ENCODE measurements at places on chromosomes 7 and 10.

DNA sequence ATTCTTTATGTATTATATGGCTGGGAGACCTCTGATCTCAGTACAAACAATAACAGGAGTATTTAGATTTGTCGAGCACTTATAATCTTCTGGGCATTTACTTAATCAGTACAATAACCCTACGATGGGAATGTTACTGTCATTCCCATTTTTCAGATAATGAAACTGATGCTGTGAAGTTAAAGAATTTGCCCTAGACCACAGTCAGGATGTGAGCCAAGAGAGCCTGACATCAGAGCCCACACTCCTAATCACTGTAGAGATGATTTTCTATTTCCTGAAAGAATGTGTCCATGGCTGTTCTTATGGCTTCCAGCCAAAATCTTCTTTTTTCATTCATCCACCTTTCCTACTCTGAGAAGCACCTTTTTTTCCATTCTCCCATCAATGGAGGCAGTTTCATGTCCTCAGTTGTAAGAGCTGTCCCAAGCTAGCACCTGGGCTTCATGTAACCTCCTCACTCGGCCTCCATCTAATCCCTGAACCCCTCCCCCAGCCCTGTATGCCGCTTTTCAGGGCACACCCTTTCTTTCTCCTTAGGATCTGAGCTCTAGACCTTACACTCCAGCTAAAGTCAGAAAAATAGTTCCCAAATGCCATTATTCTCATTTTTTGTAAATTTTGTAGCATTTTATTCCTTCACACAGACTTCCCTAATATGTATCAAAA, 12.2 kb upstream of the CAV1 start:
- DNase-seq = no peak

- DNase-seq = no peak
Observed at GRCh38 chr10:60335708-60336107, 54.0 kb downstream of the ANK3 start.

GRCh38 chr10:804787-805619, 115.5 kb upstream of the DIP2C start:
- no peak for DNase-seq

DNA sequence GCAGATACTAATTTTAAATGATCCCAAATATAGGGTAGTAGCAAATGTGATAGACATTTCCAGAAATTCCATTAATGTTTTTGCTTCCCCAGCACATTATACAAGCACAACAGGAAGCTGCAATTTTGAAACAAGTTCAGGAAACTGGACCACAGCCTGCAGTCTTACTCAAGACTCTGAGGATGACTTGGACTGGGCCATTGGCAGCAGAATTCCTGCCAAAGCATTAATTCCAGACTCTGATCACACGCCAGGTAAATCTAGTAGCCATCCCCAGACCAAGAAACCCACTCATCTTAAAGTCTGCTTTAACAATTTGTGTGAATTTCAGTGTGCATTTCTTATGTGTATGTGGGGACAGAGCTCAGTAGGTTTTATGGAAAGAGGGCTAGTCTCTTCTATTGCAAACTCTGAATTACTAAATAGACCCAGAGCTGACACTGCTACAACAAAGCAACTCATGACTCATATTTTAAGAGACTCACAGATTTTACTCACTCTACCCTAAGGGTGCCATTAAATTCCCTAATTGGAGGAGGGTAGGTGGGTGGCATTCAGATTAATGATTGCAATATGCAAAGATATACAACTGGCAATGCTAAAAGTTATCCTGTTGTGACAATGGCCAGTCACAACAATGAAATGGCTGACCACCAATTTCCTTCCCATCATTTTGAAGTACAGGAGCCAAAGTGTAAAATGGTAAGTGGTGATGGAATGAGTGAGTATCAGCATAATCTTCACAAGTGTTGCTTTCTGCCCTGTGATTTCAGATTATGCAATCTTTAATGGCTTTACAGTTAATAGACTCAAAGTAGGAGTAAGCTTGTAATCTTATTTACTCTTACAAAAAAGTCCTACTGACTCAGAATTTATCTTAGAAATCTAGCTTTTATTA, 317.6 kb upstream of the PLXDC2 start:
- DNase-seq = no peak

- DNase-seq = no peak
Observed at GRCh38 chr10:22369434-22370072, 24.3 kb downstream of the SPAG6 start.

DNA sequence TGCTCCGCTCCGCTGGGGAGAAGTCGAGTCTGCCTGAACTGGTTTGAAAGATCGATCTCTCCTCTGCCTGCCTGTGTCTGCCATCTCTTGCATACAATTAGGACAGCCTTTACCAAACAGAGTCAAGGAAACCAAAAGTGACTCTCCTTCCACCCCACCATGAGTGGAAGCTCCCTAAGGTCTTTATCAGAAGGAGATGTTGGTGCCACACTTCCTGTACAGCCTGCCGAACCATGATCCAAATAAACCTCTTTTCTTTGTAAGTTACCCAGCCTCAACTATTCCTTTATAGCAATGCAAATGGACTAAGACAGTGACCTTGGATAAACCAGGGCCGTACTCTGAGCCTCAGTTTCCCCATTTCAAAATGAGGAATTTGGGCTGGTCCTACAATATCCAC, 106.3 kb upstream of the GDF10 start:
- no peak for DNase-seq

DNA sequence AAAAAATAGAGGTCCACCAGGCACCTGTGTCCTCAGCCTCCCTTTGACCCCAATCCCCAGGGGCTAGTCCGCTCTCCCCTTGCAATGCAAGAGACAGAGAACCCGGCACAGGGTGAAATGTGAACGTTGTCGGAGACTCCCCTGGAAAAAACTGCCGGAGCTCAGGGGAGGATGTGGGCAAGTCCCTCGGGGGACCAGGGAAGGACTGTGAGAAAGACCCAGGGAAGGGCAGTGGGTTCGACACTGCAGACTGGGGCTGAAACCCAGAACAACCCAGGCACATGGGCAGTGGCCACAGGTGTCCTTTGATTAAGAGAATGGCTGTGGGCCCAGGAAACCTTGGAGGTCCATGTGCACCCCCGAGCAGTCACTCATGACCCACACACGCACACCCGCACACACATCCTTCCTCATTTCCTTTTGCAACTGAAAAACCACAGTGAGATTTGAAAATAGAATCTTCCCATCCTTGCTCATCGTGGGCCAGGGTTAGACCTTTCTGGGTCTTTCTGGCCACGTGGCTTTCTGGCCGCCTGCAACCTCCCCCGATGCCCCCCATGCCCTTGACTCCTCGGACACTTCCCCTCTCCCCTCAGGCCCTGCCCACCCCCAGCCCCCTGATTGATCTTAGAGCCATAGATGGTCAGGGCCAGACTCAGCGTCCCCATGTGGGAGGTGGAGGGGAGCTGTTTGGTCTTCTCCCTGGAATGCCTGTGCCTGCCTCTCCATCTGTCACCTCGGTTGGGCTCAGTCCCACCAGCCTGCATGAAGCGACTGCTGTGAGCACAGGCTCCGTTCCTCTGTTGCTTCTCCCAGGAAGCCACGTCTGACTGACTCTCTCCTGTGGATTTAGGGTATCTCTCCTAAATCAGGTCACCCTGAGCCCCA, 7.9 kb downstream of the LAT2 start:
- no peak for DNase-seq

DNA sequence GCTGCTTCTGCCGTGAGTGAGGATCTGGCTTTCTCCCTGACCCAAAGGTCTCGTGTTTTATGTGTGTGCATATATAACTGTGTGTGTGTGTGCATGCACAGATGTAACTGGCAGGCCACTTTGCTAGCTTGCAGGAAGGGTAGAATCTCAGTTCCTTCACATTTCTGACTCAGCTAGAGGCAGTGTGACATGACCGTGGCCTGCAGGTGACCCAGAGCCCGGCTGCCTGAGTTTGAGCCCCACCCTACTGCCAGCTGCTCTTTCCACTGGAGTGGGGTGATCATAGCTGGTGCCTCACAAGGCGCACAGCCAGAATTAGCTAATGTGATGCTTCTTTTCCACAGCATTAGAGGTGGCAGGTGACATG, 9.3 kb upstream of the MYL7 start:
- DNase-seq = no peak

DNA sequence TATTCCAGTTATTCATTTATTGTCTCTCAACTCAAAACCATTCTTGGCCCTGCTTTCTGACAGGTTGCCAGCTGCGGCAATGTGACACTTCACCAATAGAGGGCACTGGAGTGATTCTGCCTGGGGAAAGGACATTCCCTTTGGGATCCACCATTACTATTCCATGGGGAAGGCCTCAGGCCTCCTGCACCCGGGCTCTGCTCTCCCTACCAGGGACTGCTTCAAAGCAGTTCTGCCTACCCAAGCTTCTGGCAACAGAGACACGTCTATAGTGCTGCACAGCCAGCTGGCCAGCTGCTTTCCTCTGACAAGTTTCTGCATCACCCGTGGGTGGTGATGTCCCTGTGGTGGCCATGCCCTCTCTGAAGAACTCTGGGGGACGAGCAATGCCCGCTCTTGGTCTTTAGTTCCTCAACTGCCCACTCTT, 163.8 kb downstream of the ELMO1 start:
- DNase-seq = no peak

Measured in astrocyte of the spinal cord (primary cell).